Neural crest cell (in vitro differentiated cells): ENCODE measurements at places on chromosomes 2 and 18.

GRCh38 chr2:38158378-38159118 lies 82.6 kb upstream of the CYP1B1 start:
- peaks cover 6% of the 10 kb centered on the region for H3K4me1 ChIP-seq
- H3K27ac ChIP-seq, result no peak overlapping the region
- no peak for DNase-seq
- H3K27me3 ChIP-seq, result peaks cover 4% of the 10 kb centered on the region

DNA sequence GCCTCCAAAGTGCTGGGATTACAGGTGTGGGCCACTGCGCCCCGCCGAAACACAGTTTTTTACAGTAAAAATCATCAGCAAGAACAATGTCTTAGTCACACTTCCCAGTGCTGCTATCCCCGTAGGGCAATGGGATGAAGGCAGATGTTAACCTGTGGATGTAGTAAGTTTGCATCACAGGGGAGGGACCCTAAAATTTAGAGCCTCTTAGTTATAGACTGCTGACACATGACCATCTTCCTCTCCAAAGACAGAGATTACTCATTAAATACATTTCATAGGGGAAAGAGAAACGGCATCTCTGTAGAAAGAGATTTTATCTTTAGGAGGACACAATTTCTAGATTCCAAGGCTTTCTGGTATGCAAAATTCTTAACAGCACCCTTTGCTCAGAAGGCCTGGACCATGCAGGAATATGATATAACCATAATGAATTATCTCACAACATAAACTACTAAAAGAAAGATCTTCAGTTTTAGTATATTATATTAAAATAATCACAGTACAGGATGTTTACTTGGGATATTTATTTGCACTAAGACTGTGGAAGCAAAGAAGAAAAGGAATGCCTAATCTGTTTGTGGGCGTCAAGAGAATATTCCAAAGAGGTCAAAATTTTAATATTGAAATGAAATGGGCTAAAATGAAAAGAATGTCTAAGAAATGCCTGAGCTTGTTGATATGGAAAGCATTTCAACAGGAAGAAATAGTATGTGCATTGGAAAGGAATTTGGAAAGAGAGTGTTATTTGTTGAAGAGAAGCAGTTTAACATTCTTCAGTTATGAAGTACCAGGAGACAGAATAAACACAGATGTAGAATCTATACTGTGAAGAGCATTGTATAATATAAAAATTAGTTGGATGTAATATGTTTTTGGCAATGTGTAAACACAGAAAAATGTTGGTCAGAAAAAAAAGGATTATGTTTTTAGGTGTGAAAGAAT lies 1228.3 kb upstream of the CHAC2 start:
- H3K27ac ChIP-seq, result no peak overlapping the region
- no peak overlapping the region for H3K4me3 ChIP-seq
- H3K27me3 ChIP-seq, result no peaks in the 10 kb centered on the region
- DNase-seq, result no peak
- H3K36me3 ChIP-seq, result no peaks in the 10 kb centered on the region

- no peaks in the 10 kb centered on the region for H3K36me3 ChIP-seq
- no peak overlapping the region for H3K4me3 ChIP-seq
- no peaks in the 10 kb centered on the region for H3K4me1 ChIP-seq
- H3K27ac ChIP-seq, result no peak overlapping the region
- H3K27me3 ChIP-seq, result no peaks in the 10 kb centered on the region
- no peak for DNase-seq
Measured at GRCh38 chr2:112314856-112315255, 39.5 kb downstream of the ZC3H6 start.

GRCh38 chr18:76121011-76121410 lies 374.0 kb downstream of the ZNF516 start:
- DNase-seq, result no peak
- H3K36me3 ChIP-seq, result no peaks in the 10 kb centered on the region
- H3K27me3 ChIP-seq, result peaks cover 5% of the 10 kb centered on the region
- H3K4me1 ChIP-seq, result no peaks in the 10 kb centered on the region
- H3K4me3 ChIP-seq, result no peak overlapping the region
